ENCODE measurements at places on chromosomes 5 and 9.

DNA sequence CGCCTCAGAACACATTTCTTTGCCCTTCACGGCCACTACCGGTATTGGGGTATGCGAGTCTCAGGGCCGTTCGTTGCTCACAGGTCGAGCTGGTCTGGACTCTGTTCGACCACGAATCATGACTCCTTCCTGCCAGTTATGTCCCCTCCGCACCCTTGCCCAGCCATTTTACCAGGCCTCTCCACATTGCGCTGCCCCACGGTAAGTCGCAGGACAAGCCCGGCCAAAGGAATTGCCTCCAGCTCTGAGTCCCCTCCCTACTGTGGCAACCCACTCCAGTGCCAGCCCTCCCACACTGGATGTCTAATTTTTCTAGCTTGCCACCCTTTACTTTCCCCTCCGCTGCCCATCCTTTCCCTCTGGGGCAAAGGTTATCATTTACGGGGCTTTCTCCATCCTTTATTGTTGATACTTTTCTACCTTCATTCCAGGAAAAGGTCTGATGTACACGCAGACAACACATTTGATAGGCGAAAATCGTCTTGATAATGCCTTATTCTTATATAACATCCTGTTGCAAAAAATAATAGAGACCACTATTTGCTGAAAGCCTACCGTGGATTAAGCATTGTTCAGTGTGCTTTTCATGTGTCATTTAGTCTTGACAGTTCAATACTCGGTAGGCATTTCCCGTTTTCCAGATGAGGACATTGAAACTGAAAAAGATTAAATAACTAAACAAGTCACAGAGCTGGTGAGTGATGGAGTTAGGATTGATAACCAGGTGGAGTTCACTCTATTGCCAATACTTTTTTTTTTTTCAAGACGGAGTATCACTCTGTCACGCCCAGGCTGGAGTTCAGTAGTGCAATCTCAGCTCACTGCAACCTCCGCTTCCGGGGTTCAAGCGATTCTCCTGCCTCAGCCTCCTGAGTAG, 958 bp upstream of the HSPA5 start:
- no peak for DNase-seq

DNA sequence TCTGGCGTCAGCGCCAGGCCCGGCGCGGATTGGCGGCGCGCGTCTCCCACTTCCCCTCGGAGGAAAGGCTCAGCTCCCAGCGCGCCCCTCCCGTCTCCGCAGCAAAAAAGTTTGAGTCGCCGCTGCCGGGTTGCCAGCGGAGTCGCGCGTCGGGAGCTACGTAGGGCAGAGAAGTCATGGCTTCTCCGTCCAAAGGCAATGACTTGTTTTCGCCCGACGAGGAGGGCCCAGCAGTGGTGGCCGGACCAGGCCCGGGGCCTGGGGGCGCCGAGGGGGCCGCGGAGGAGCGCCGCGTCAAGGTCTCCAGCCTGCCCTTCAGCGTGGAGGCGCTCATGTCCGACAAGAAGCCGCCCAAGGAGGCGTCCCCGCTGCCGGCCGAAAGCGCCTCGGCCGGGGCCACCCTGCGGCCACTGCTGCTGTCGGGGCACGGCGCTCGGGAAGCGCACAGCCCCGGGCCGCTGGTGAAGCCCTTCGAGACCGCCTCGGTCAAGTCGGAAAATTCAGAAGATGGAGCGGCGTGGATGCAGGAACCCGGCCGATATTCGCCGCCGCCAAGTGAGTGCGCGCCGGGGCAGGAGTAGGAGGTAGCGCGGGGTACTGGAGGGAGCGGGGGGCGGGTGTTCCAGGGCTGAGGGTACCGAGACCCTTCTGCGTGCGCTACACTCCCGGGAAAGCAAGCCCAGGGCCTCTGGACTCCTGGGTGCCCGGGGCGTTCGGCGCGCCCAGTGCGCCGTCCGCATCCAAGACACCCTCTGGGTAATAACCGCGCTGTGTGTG, at the start of gene MSX2:
Gene MSX2 (plus strand): TSS at position 99 of the 777 bp plus-strand sequence. CDS start 78 bp downstream, at position 177.
- no peak for DNase-seq

DNA sequence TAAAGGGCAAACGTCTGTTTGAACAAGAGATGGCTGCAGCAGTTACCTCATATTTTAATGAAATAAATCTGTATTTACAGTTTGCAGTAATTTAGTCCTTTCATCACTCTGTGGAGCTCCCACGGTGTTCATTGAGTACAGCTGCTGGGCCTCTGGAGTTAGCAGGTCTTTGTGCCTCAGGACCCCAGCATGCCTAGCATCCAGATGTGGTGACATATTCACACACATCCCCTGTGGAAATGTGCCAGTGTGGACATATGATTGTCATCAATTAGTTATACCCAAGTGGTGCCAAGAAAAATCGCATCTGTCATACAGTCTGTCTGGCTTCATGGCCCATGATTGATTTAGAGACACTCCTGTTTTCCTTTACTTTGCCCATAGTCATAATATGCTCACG, 77.3 kb downstream of the NNT start:
- no peak for DNase-seq

GRCh38 chr9:115653171-115653606, 500.4 kb upstream of the PAPPA start:
- no peak for DNase-seq

DNA sequence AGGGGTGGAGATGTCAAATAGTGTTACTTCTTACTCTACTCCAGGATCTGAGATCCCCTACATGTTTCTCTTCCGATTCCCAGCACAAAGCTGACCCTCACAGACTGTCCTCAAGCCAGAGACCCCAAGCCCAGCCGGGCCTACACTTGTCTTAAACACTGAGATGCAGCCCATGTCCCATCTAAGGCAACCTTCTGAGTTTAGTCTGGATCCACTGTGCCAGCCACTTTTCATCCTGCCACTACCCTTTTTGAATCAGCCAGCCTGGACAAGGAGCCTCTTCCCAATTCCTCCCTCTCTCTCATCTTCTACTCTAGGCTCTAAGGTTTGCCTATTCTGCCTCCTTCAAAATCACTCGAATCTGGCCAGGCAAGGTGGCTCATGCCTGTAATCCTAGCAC, 6.2 kb upstream of the MYORG start:
- DNase-seq, result no peak

- no peak for DNase-seq
Observed at GRCh38 chr9:101495810-101496209, 37.8 kb upstream of the RNF20 start.

- peak; percentile 15 for DNase-seq
Observed at GRCh38 chr5:157471709-157472108, 11.7 kb downstream of the NIPAL4 start.

DNA sequence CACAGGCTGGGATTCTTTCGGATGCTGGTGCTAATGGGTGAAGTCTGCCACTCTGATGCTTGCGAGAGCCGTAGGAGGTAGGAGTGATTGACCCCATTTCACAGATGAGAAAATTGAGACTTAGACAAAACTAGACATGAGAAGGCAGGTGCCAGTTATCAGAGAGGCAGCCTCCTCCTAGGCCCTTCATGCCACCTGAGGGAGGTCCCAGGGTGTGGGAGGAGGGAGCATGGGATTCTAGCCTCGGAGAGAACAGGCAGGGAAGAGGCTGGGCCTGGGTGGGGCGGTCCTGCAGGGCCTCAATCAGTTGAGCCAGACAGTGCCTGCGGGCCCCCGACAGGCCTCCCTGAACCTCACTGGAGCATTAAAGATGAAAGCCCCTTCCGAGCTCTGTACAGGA, 112.4 kb downstream of the COL23A1 start:
- DNase-seq, result no peak

DNA sequence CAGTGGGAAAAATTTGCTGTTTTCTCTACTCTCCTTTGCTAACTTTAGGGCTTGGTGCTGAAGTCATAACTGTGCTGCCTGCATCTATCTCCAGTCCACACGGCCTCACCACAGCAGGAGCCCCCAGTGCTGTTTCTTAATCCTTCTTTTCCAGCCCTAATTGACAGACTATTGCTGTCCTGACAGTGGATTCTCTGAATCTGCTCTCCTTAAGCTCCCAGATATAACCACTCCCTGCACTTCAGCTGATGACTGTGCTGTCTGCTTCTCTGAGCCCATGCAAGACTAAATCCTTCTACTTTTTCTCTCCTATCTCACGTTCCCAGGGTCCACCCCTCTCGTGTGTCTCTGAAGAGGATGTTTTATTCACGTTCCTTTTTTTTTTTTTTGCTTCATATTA, 19.7 kb upstream of the GRIA1 start:
- DNase-seq, result no peak

DNA sequence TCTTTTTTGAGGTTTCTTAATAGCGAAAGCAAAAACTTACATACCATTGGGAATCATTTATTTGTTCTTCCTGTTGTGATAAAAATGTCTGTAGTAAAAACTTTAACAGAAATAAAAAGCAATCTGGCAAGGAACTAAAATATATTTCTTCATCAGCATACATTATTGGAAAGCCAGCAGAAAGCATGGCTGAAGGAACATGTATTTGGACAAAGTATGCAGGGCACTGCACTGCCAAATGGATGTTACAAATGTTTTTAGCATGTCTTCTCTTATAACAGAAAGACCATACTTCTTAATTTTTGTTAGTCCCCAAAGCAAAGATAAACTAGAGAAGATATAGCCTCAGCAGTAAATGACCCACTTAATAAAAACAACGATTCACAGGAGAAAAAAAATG, 80.5 kb downstream of the SMIM15 start:
- DNase-seq, result no peak

DNA sequence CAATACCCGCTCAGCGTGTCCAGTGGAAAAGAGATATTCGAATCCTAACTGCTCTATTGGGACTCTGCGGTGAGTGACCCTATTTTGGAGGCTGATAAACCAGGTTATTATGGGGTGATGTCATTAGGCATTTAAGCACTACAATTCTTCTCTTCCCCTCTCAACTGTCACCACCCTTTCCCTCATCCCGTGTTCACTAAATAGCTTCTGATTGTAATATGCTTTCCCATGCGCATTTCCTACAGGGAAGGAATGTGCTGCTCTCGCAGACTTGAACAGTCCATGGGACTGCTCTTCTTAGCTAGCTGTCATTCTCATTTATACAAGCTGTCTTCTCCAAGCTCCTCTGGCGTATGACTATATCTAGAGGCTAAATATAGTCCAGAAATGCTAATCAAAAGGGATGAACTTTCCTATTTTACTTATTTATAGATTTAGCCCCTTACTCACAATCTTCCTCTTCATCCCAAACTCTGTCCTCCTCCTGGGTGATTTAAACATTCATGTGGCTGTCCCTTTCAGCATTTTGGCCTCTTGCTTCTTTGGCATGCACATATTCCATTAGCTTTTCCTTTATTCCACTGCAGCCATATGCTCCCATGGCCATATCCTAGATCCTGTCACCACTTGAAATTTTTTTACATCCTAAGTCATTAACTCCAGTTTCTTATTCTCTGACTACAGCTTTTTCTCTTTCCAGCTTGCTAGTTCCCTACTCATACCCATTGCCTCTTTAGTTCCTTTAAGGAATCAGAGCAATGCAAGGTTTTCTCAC, 39.6 kb upstream of the CSNK1G3 start:
- DNase-seq, result no peak

GRCh38 chr5:53416144-53416738, 64.2 kb upstream of the FST start:
- DNase-seq, result no peak

DNA sequence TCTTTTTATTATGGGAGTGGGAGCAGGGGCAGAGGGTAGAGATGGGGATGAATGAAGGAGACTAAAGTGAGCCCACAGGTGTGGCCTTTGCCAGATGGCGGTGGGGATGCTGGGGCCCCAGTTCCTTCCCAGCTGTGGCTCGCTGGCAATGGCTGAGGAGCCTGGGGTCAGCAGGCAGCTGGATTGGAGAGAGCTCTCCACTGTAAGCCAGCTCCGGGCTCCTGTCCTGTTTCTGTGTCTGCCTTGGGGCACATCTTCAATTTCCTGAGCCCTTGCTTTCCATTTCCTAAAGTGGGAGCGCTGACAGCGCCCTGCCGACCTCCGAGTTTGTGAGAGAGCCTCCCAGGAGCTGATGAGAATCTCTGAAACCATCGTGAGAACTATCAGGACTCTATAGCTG, 75.6 kb upstream of the SPRY4 start:
- no peak for DNase-seq

GRCh38 chr5:8840237-8840636, 705.6 kb downstream of the SEMA5A start:
- DNase-seq, result no peak

- DNase-seq, result no peak
Observed at GRCh38 chr5:138467711-138468132, 2.4 kb downstream of the EGR1 start.

DNA sequence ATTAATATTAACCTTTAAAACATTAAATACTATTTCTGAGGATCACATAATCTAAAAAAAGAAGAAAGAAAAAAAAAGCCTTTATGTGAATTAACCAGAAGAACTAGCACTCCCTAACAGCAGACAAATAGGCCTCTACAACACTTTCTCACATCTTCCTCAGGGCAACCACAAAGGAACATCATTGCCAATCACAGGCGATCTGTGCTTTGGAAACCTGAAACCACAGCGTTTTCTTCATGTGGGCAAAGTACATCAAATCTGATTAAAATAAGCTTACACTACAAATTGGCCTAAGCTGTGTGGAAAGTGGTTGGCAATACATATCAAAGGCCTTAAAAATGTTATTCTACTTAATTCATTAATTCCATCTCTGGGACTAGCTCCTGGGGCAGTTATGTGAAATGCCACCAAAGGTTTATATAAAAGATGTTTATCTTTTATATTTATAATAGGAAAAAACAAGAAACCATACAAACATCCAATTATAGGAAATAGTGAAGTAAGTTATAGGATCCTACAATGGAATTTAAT, 184.8 kb upstream of the TBCA start:
- peak; percentile 41 for DNase-seq

GRCh38 chr5:111133436-111133751, 41.2 kb downstream of the WDR36 start:
- DNase-seq, result no peak

DNA sequence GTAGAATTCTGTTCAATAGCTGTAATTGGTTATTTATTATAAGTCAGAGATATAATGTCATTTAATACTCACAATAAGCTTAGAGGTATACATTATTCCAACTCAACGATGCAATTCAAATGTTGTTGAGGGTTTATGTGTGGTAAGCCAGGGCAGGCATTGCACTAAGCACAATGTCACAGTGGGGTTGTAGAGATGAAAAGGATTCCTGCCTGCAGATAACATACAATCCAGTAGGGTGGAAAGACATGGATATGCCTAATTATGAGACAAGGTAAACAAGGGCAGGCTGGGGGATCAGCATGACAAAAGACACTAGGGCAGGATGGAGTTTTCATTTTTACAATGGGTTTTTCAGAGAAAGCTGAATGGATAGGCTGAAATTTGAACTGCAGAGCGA, 98.7 kb upstream of the PALM2AKAP2 start:
- DNase-seq, result no peak

DNA sequence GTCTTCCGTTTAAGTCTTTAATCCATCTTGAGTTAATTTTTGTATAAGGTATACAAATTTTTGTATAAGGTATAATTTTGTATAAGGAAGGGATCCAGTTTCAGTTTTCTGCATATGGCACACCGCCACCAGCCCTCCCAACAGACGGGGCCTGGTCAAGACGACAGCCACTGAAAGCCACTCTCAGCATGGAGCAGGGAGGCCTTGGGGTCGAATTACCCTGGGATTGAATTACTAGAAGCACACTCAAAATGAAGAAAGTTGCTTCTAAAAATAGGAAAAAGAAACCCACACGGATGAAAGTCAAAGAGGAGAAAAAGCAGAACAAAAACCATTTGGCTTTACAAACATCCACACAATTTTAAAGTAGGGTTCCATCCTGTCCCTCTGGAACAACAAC, 586.2 kb upstream of the ADAMTS16 start:
- DNase-seq, result no peak
